ENCODE measurements at places on chromosomes 4 and X. TPM values are rescaled to one million over a fixed set of nuclear protein-coding genes. Genes with fewer than 3 reads are reported as not detected.

DNA sequence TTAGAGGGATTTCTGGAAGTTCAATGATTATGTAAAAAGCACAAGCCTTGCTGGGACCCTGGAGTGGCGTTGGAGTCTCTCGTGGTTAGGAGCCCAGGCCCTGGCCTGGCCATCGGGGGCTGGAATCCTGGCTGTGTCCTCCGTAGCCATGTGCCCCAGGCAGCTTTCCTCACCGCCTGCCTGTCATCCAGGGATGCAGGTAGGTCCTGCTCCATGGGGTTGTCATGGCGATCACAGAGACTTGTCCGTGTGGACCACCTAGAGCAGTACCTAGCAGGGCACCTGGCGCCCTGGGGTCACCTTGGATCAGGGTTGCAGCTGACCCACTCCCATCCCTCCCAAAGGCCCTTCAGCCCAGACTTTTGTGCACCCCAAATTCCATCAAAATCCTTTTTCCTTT, 30.2 kb upstream of the WFS1 start:
- no peaks in the 10 kb centered on the region for H3K4me1 ChIP-seq
- H3K36me3 ChIP-seq, result no peaks in the 10 kb centered on the region
- no peak overlapping the region for H3K27ac ChIP-seq
- no peak overlapping the region for H3K4me3 ChIP-seq

DNA sequence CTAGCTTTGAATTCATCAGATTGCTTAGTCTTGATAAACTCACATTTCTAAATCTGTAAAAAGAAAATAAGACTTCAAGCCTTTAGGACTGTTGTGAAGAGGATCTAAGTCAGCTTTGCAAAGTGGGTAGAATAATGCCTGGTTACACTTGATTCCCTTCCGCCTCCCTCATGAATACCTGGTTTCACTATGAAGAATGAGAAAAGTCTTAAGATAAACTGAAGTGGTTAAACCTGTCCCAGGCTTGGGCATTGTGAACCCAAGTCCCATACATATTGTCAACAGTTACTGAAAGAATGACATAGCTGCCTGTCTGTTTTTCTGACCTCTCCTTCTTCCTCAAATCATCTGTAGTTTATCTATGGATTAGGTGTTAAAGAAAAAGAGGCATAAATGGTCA, 16.7 kb upstream of the GBA3 start:
- H3K27me3 ChIP-seq, result no peaks in the 10 kb centered on the region
- H3K36me3 ChIP-seq, result no peaks in the 10 kb centered on the region
- H3K4me3 ChIP-seq, result no peak overlapping the region
- H3K27ac ChIP-seq, result no peak overlapping the region
- peaks cover 37% of the 10 kb centered on the region for H3K4me1 ChIP-seq

DNA sequence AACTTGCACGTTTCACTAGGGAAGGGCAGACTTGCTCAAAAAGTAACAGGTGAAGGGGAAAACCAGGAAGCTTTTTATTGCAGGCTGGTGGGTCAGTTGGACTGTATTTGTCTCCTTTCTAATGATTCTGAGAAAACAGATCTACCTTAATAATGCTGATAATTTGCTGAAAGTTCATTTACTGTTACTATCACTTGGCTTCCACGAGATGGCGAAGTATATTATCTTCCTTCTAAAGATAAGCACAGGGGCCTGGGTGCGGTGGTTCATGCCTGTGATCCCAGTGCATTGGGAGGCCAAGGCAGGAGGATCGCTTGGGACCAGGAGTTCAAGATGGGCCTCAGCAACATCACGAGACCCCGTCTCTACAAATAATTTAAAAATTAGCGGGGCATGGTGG, 16.4 kb downstream of the CCKAR start:
- no peak for DNase-seq
- no peaks in the 10 kb centered on the region for H3K36me3 ChIP-seq
- H3K27me3 ChIP-seq, result peaks cover 7% of the 10 kb centered on the region
- H3K4me1 ChIP-seq, result no peaks in the 10 kb centered on the region
- H3K4me3 ChIP-seq, result no peak overlapping the region

Gene HDX
- total RNA-seq, result 2.5 TPM

Gene TMEM131L
- total RNA-seq, result 29.7 TPM

Gene CDKL2
- total RNA-seq, result 0.57 TPM

Measured in activated T-helper 2 cell treated with anti-CD3 and anti-CD28 coated beads, Interferon-gamma antibody, Interleukin-2, Interleukin-4, amounts not matched to agents 10 μg/mL and 5 μg/mL and 100 μg/mL, durations not matched to agents 14 hours and 24 hours and 36 hours (primary cell).